CD8-positive, alpha-beta memory T cell (primary cell): ENCODE measurements at places on chromosomes 11 and 22. TPM values are rescaled to one million over a fixed set of nuclear protein-coding genes. Genes with fewer than 3 reads are reported as not detected.
A peak's percentile ranks its signal among the peaks of the same experiment; 100 is the strongest.

DNA sequence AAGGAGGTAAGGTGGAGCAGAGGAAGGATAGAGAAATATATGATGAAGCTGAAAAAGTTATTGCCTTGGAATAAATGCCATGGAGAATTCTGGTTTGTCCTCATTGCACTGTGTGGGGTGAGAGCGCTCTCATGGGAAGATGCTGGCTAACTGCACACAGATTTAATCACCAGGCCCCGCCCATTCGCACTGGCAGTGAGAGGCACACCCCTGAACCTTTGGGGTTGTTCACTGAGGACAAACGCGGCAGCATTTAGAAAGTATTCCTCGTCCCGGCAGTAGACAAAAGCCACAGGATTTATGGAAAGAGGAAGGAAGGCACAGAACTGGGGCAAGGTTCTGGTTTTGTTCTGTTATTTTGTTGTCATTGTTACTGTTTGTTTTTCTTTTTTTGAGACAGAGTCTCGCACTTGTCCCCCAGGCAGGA, 70.2 kb downstream of the MED15 start:
- no peak for DNase-seq

Gene ASCL2
- total RNA-seq: 0.55 TPM

Gene OR56A1
- not detected for total RNA-seq

DNA sequence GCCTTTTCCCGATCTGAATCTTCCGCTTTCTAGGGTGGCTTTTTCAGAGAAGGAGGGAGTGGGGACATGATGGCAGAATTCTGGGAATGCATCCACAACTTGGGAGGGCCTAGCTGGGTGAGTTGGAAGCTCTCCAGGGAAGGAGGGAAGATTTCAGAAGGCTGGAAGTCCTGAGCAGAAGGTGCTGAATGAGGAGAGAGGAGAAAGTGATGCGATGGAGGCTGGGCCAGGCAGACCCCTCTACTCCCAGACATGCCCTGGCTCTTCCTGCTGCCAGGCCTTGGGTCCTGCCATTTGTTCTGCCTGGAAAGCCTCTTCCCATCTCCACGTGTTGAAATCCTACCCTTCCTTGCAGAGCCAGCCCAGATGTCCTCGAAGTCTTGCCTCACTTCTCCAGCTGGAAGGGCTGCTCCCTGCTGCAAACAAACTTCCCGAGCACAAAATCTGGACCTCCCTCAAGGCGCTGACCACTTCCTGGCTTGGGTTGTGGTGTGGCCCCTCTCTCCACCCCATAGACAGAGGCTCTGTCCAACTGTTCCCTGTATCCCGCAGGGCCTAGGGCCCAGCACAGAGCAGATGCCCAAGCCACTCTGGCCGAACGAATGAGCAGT, 16.8 kb downstream of the LRRC32 start:
- DNase-seq: no peak

Gene MPEG1
- total RNA-seq: 1.2 TPM

- DNase-seq: no peak
Observed at GRCh38 chr11:71198141-71198822, 54.1 kb downstream of the SHANK2 start.

Gene FCHSD2
- total RNA-seq: 28.0 TPM

Gene SMTNL1
- total RNA-seq: not detected

GRCh38 chr22:22714600-22715335, 70.4 kb downstream of the GGTLC2 start:
- DNase-seq: no peak

DNA sequence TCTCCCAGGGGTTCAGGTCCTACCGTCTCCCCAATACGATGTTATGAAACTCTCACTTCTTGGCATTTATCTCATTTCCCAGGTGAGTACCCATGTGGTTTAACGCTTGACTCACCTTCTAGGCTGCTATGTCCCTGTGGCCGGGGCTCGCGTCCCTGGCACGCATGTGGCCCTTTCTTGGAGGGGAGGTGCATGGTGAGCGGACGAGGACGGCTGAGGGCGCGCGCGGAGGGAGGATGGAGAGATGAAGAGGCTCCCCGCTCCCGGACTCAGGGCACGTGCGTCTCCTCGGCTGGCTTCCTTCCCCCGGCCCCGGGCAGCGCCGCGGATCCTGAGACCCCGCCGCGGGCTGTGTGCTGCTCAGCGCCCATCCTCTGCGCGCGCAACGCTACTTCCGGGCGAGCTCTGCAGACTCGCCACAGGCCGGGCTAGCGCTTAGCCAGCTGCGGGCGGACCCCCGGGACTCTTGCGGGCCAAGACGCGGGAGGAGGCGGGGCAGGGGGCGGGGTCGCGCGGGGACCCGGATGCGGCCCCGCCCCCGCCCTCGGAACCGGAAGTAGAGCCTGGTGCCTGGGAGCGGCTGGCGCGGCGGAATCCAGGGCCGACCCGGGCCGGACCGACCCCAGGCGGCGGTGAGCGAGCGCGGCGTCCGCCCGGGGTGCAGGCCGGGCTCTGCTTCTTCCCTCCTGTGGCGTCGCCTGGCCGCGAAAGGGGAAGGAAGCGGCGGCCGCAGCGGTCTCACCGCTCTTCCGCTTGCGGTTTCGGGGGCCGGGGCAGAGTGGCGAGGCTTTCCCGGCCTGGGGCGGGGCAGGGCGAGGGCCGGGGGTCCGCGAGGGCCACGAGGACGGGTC, at the start of gene CTTN:
Gene CTTN, plus strand, starts transcription at position 547 of the 851 bp plus-strand sequence. CDS start 8,769 bp downstream, outside the sequence.
- peak; percentile 75 for DNase-seq

Gene A4GALT
- total RNA-seq: not detected

Gene PPP1R14B
- total RNA-seq: 381 TPM

Gene DNAJB7
- not detected for total RNA-seq

DNA sequence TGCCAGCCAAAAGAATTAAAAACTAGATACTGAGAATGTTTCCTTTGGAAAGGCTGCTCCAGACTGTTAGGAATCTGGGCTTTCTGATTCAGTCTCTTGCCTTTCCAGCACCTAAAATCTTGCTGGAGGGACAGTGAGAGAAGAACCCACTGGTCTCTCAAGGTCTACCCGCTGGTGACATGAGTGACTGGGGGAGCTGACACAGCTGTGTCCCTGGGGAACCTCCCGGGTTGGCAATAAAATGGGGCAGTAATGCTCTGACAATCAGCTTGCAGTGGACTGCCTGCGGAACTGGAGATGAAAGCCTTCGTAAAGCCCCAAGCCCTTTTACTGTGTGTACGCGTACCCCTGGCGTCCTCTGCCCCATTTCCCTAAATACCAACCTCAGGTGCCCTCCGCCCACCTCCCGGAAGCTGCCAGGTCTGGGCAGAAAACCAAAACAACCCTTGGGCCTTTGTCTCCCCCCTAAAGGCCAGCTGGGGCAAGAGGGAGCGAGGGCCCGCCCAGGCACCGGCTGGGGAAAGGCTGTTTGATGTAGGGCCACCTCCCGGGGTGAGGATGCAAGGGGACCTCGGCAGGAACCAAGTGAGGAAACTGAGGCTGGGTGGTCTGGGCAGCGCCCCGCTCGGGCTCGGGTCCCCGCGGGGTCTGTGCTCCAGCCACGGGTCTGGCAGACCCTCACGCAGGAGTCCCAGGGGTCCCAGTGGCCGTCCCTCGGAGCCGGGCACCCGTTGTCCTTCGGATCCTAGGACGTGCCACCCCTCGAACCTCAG, 741 bp downstream of the CARS1 start:
- DNase-seq: peak; percentile 16

GRCh38 chr22:38148245-38148644, 33.4 kb downstream of the PLA2G6 start:
- DNase-seq: no peak

GRCh38 chr11:57466680-57467079, 6.4 kb downstream of the RTN4RL2 start:
- DNase-seq: no peak

DNA sequence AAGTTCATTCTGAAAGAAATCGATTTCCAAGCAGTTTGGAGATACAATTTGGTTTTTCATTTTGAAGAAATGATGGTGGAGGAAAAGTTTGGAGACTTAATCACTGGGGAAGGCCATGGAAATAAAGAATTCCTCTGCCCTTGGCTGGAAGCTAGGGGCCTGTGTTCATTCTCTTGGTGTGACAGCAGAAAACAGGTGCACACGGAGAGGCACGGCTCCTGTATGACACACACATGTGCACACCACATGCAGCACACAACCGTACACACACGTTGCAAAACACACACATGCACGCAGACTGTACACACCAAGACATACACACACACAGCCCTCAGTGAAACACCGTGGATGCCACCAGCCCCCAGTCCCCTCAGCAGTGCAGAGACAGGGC, 64.2 kb downstream of the CYTH4 start:
- no peak for DNase-seq
